GM12878 (cell line): ENCODE measurements at places on chromosomes 7 and 10. TPM values are rescaled to one million over a fixed set of nuclear protein-coding genes. Genes with fewer than 3 reads are reported as not detected.

Gene IL6
- total RNA-seq: not detected in 2 replicates

Gene SYT15B
- total RNA-seq: 0.18 TPM in 1 of 2 replicates, not detected in the other

Gene OPN4
- not detected in 2 replicates for total RNA-seq

Gene CAMK1D
- 35.5 and 37.0 TPM in 2 replicates for total RNA-seq

Gene MKI67
- 168 and 183 TPM in 2 replicates for total RNA-seq

Gene EFCAB10
- total RNA-seq: not detected in 2 replicates

Gene ELOVL3
- total RNA-seq: not detected in 2 replicates

Gene SRGN
- 658 and 735 TPM in 2 replicates for total RNA-seq

Gene TAS2R60
- not detected in 2 replicates for total RNA-seq

Gene SORBS1
- total RNA-seq: 0.51 and 0.56 TPM in 2 replicates

Gene PTF1A
- total RNA-seq: not detected in 2 replicates

Gene TCF7L2
- 0.21 and 1.1 TPM in 2 replicates for total RNA-seq

Gene MSRB2
- total RNA-seq: 7.1 and 9.8 TPM in 2 replicates

Gene SPACDR
- total RNA-seq: 1.1 and 1.5 TPM in 2 replicates

Gene MCM10
- total RNA-seq: 30.7 and 31.1 TPM in 2 replicates
